ENCODE measurements at places on chromosomes 3 and 15. TPM values are rescaled to one million over a fixed set of nuclear protein-coding genes. Genes with fewer than 3 reads are reported as not detected.
A peak's percentile ranks its signal among the peaks of the same experiment; 100 is the strongest.

DNA sequence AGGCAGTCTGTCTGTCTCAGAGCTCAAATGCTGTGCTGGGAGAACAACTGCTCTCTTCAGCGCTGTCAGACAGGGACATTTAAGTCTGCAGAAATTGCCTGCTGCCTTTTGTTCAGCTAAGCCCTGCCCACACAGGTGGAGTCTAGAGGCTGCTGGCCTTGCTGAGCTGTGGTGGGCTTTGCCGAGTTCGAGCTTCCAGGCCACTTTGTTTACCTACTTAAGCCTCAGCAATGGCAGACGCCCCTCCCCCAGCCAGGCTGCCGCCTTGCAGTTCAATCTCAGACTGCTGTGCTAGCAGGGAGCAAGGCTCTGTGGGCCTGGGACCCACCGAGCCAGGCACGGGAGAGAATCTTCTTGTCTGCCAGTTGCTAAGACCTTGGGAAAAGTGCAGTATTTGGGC lies 25.0 kb upstream of the RPP14 start:
- no peak for DNase-seq

DNA sequence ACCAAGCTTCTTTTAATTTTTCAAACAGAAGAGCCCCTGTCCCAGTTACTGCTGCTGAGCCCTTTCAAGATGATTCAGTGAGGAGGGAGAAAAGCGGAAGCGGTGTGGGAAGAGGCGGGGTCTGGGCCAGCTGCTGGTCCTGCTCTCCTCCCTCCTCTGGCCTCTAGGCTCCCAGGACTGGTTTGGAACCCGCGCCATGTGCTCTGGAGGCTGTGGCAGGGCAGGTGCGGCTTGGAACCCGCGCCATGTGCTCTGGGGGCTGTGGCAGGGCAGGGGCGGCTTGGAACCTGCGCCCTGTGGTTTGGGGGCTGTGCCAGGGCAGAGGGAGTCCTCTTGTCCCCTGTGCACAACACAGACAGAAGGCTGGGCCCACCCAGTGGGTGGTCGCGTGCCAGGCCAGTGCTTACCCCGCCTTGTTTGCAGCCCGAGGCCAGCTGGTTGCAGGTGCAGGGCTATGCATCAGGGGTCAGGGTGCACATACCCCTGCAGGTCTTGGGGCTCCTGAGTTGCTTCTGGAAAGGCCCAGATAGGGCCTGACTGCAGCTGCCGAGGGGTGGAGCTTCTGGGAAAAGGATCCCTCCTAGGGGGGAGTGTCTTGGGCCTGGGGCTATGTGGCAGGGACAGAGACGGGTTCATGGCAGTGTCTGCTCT lies 12.2 kb downstream of the ALG1L2 start:
- peak; percentile 22 for DNase-seq

GRCh38 chr3:63909431-63909830 lies 2.8 kb downstream of the SCAANT1 start:
- no peak for DNase-seq

DNA sequence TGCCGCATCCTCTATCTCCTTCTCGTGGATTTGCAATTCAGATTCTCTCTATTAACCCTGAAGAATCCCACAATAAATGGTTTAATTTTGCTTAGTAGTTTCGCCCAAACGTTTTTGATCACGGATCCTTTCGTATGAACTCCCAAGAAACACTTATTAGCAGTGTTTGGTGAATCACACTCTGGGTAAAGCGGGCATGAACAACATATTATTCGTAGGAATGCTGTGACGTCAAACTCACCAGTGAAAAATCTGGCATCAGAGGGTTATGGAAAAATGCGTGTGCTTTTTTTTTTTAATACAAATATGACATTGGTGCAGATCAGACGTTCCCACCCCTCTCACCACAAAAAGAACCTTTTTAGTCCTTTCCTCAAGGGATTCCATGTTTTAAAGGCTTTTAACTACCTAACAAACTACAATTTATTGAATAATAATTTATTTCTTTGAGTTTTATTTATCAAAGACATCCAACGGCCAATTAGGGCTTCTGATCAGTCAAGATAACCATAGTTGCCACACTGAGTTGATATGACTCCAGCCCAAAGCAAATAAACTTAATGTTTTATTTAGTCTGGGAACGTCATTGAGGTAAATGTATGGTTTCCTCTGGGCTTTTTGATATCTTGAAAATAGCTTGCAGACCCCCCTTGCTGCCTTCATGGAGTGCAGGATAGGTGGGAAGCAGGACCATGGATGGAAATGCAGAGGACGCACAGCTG lies 45.5 kb upstream of the CGNL1 start:
- no peak for DNase-seq

DNA sequence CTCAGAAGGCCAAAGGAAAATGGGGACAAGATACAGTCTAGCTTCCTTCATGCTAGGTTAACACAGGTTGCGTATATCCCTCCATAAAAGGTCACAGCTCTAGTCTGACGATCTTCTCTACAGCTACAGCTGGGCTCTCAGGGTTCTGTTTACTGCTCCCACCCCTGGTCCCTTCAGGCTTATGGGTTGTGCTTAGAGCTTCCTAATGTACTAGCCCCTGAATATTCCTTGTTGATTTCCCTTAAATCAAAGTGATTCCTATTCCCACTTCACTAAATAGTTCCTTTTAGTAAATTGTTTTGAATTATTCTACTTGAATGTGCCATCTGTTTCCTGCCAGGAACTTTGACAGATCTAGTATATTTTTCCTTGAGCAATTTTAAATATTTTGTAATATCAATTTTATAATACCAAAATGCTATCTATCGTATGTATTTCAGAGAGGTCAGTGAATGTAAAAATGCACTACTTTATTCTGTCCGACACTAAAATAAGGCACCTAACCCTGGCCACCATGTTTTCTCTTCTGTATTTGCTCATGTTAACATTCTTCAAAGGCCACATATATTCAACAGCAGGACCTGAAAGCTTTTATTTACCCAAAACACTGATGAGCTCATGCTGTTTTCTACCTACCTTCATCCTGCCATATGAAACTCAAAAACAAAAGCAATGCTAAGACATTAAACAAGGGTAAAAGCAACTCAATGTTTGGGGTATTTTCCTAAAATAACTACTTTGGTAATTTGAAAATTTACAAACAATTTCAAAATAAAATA lies 92.8 kb upstream of the TGFBR2 start:
- no peak for DNase-seq

DNA sequence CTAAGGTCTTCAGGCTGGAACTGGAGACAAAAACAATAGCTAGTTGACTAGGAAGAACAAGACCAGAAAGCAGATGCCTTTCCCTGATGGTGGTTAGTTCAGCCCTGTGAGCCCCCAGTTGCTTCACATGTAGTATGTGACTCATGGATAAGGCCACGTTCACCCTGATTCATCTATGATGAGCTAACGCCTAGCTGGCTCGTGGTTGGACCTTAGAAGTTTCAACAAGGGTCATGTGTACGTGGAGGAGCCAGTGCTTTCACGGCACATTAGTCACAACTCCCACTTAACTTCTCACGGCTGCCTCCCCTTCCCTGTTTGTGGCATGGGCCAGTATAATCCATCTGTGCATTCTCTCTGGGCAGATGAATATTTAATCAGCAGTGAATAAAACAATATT lies 20.6 kb downstream of the COL8A1 start:
- DNase-seq, result no peak

The CHDH gene
- total RNA-seq, result 0.08 TPM

The CD276 gene
- 1.6 TPM for total RNA-seq
